EL (cell line): ENCODE measurements at places on chromosomes 6 and 20.

DNA sequence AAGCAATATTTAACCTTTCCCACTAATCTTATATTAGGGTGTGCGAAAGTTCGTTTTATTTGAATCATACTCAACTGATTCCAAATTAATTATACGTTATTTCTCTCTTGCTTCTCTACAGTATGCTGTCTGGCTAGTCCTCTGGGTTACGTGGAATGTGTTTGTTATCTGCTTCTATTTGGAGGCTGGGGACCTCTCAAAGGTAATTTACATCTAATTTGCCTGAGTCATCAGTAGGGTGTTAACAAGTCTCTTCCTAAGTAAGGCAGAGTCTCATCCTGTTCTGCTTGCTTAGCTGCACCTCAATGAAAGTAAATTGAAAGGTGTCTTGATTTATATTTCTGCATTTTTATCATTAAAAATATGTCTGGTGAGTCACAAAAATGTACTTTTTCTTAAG lies 551.5 kb downstream of the NKAIN2 start:
- no peak for DNase-seq

GRCh38 chr6:113184291-113184690 lies 672.9 kb upstream of the MARCKS start:
- peak; percentile 97 for DNase-seq

DNA sequence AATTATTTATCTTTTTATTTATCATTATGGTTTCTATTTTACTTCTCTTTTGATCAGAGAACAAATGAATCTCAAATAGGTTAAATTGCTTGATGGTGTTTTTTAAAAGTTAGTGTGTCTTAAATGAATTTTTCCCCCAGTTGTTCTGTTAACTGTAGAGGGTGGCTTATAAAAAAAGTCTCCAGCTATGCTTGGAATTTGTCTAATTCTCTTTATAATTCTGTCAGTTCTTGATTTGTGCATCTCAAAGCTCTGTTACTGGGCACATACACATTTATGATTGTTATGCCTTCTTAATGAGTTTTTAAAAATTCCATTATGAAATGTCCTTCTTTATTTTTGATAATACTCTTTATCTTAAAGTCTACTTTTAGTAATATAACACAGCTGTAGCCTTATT lies 58.0 kb downstream of the LIN28B start:
- DNase-seq, result peak; percentile 14

- peak; percentile 36 for DNase-seq
Measured at GRCh38 chr6:1552296-1552761, 57.4 kb upstream of the FOXC1 start.

- peak; percentile 66 for DNase-seq
Measured at GRCh38 chr6:40997234-40997957, 41.6 kb downstream of the UNC5CL start.

DNA sequence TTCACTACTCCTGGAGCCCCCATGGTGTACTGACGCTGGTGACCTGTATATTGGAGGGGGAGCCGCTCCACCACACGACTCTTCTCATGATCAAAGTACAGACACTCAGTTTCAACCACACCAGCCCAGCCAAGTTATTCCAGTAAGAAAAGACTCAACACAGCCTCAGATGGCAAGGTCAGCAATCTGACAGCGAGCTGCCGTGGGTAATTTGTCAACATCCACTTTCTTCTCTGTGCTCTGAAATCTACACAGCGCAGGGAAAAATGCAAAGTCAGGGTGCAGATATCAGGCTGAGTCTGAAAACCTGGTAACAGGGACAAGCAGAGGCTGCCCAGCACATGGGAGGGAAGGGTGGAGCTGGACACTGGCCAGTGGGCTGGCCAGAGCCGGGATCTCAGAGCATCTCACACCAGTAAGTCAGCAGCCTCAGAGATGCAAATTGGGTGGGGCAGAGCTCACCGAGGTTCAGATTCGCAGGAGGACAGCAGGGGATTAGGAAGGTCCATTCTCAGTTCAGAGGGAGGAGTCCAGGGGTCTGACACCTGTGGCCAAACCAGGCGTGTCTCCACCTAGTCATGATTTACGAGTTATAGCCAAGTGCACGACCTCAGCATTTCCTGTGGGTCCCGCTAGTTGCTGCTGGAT lies 44.5 kb upstream of the RPS6KA2 start:
- DNase-seq, result no peak

DNA sequence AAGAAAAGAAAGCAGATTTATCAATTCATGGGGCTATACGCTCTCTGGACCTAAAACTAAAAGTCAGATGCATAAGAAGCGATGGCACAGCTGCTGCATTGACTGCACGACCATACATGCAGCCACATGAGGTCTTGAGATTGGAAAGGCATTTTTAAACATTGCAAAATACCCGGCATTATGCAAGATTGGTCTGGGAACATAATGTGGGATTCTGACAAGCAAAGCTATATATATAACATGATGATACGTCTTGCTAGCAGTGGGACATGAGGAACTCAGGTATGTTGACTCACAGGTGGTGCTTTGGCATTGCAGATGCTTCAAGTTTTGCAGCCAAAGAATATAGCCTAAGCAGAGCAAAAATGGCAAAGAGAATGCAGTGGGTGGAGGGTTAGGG lies 55.1 kb downstream of the SAMD3 start:
- DNase-seq, result peak; percentile 3
